Lung (tissue), 17 donors: ENCODE measurements at places on chromosomes 6 and 20.
A peak's percentile ranks its signal among the peaks of the same experiment; 100 is the strongest.

- no peak overlapping the region for H3K4me3 ChIP-seq
- H3K36me3 ChIP-seq, result no peaks in the 10 kb centered on the region
- DNase-seq, result no peak
- peaks cover 5% of the 10 kb centered on the region for H3K4me1 ChIP-seq
- H3K27ac ChIP-seq, result no peak overlapping the region
Observed at GRCh38 chr6:22929311-22929985, 360.1 kb downstream of the HDGFL1 start.

DNA sequence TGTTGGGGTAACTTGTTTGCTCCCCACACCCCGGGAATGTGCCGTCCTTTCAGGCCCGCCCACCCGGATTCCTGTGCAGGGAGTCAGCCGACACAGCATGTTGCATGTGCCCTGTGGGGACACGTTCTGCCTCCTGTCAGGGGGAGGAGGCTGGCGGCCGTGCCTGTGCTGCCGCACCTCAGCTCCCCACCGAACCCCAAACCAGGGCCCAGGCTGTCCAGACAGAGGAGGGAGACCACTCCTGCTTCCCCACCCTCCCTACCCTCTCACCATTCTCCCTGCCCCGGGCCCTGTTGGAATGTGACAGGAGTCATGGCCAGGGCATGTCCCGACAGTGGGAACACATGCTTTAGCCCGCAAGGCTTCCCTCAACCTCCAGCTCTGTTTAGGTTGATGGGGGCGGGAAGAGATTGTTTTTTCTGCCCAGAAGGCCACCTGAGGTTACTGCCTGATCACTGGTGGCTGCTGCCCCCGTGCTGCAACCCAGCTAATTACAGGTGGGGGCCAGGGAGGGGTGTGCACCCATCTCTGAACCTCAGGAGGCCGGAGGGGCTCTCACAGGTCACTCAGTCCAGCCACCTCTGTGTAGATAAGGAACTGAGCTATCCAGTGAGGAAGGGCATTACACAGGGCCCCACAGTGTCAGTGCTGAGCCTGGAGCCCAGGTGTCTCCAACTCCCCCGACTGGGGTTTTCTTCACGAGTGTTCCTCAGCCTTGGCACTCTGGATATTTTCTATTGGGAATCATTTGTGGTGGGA lies 13.6 kb downstream of the LRRC73 start:
- H3K4me3 ChIP-seq, result no peak overlapping the region
- H3K36me3 ChIP-seq, result peaks cover 22% of the 10 kb centered on the region
- H3K27me3 ChIP-seq, result no peaks in the 10 kb centered on the region

GRCh38 chr6:148548065-148548748 lies 198.6 kb upstream of the UST start:
- no peak overlapping the region for H3K4me3 ChIP-seq
- H3K4me1 ChIP-seq, result peaks cover 17% of the 10 kb centered on the region
- H3K27me3 ChIP-seq, result no peaks in the 10 kb centered on the region
- peaks cover 30% of the 10 kb centered on the region for H3K36me3 ChIP-seq
- peak overlapping the region; percentile 9 for H3K27ac ChIP-seq
- peak; percentile 85 for DNase-seq

DNA sequence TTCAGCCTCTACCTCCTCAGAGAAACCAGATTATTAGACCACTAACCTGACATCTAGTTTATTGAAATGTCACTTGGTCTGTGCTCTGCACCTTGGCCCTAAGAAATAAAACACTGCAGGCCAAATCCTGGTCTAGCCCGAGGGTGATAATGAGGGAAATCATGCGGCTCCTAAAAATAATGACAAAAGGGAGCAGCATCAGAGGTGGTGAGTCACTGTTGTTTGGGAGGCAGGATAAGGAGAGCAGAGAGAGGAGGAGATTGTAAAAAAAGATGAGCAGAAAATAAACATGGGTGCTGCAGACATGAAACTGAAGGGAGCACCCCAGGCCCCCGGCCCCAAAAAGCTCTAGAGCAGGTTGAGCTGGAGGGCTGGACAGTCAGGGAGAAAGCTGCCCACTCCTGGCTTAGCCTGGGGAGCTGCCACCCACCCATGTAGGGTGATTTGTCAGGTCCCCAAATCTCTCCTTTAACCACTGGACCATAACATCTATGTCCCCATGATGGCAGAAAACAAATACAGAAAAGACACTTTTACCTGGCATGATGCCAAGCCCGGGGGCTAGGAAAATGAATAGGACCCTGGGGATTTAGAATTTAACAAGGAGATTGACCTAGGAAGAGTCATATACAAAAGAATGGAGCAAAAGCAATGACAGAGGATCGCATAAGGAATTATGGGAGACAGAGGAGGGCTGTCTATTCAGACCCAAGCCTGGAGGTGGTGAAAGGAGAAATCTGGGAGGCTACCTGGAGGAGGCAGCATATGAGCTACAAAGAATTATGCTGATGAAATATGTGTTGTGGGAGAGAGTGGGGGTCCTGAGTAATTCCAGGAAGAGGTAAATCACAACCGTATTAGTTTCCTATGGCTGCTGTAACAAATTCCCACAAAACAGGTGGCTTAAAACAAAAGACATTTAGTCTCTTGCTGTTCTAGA lies 103.7 kb downstream of the SNAP25 start:
- no peaks in the 10 kb centered on the region for H3K27me3 ChIP-seq
- no peak overlapping the region for H3K27ac ChIP-seq

- no peaks in the 10 kb centered on the region for H3K27me3 ChIP-seq
- DNase-seq, result peak; percentile 64
- no peak overlapping the region for H3K4me3 ChIP-seq
Observed at GRCh38 chr6:75546381-75546780, 52.8 kb upstream of the FILIP1 start.

DNA sequence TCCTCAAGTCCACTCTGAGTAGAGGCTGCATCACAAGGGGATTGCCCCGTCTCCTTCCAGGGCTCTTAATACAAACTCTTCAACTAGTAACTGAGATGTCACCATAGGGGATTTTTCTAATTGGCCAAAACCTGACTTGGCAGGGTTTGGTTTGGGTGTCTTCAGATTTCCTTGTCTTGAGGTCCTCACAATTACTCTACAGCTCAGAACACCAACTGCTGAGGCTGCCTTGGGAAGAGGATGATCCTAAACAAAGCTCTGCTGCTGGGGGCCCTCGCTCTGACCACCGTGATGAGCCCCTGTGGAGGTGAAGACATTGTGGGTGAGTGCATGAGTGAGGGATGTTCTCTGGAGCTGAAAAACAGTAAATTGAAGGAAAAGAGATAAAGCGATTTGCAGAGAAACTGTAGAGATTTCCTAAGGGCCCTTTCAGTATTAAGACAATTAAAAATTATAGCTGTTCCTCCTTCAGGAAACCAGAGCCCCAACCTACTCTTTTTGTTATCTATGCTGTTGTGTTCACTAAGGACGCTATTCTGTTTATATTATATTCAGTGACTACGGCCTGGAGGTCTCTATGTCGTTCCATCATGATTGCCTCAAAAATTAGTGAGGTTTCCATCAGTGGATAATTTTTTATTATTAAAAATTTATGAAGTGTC lies at the start of gene HLA-DQA1:
TSS of gene HLA-DQA1 (plus strand) at position 188 of the 662 bp plus-strand sequence. CDS start at position 241, 53 bp downstream.
- H3K27ac ChIP-seq, result peak within 1 kb of the TSS; percentile 86
- no peak for DNase-seq
- H3K36me3 ChIP-seq, result no peaks in the 10 kb centered on the region
- H3K27me3 ChIP-seq, result no peaks in the 10 kb centered on the region
- no peaks in the 10 kb centered on the region for H3K4me1 ChIP-seq

GRCh38 chr6:56757588-56757984 lies 114.9 kb upstream of the DST start:
- no peak overlapping the region for H3K4me3 ChIP-seq
- no peaks in the 10 kb centered on the region for H3K36me3 ChIP-seq
- peaks cover 36% of the 10 kb centered on the region for H3K4me1 ChIP-seq
- no peaks in the 10 kb centered on the region for H3K27me3 ChIP-seq
- no peak for DNase-seq

GRCh38 chr6:149454346-149454848 lies 30.4 kb downstream of the ZC3H12D start:
- no peaks in the 10 kb centered on the region for H3K36me3 ChIP-seq
- peak; percentile 91 for DNase-seq
- no peaks in the 10 kb centered on the region for H3K27me3 ChIP-seq
- H3K4me3 ChIP-seq, result no peak overlapping the region
- H3K27ac ChIP-seq, result peak overlapping the region; percentile 82

DNA sequence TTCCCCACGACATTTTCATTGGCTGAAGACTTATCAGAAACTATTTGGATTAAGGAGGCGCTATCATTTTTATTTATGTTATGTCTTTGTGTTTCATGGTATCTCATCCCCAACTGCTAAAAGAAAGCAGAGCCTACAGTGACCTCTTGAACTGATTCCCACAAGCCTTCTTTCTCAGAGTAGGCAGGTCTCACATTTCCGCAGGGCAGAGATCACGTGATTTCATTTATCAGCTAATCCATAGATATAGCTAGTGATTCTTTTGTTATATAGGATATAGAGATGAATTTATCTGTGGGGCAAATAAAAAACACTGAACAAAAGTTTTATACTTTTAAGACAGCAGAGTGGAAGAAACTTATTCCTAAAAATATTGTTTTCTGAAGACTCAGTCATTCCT lies 25.0 kb upstream of the POPDC3 start:
- no peak overlapping the region for H3K4me3 ChIP-seq
- no peak for DNase-seq
- no peak overlapping the region for H3K27ac ChIP-seq
- no peaks in the 10 kb centered on the region for H3K27me3 ChIP-seq

DNA sequence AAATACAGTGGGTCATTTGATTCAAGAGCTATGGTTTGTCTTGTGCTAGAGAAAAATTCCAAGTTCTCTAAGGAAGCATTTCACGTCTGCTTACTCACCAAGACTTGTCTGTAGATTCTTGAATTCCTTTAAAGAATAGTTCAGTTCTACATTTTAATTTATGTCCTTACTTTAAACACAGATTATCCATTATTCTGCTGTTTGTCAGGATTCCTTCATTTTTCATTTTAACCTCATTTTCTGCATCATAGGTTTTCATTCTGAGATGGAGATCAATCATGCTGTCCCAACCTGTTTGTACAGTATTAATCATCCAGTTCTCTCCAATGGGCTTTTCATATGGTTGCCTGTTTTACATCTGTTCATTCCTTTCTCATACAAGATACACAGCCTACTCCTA lies 24.5 kb upstream of the POPDC3 start:
- H3K27me3 ChIP-seq, result no peaks in the 10 kb centered on the region
- H3K4me1 ChIP-seq, result peaks cover 3% of the 10 kb centered on the region
- no peaks in the 10 kb centered on the region for H3K36me3 ChIP-seq
- no peak overlapping the region for H3K4me3 ChIP-seq

GRCh38 chr6:163815796-163816195 lies 401.3 kb downstream of the QKI start:
- no peak for DNase-seq
- no peak overlapping the region for H3K4me3 ChIP-seq
- H3K27ac ChIP-seq, result no peak overlapping the region
- no peaks in the 10 kb centered on the region for H3K36me3 ChIP-seq
- no peaks in the 10 kb centered on the region for H3K27me3 ChIP-seq
- no peaks in the 10 kb centered on the region for H3K4me1 ChIP-seq

- H3K4me3 ChIP-seq, result no peak overlapping the region
- H3K4me1 ChIP-seq, result peaks cover 4% of the 10 kb centered on the region
- no peaks in the 10 kb centered on the region for H3K27me3 ChIP-seq
- no peak for DNase-seq
- no peak overlapping the region for H3K27ac ChIP-seq
Observed at GRCh38 chr6:126063512-126064146, 77.3 kb downstream of the TRMT11 start.

DNA sequence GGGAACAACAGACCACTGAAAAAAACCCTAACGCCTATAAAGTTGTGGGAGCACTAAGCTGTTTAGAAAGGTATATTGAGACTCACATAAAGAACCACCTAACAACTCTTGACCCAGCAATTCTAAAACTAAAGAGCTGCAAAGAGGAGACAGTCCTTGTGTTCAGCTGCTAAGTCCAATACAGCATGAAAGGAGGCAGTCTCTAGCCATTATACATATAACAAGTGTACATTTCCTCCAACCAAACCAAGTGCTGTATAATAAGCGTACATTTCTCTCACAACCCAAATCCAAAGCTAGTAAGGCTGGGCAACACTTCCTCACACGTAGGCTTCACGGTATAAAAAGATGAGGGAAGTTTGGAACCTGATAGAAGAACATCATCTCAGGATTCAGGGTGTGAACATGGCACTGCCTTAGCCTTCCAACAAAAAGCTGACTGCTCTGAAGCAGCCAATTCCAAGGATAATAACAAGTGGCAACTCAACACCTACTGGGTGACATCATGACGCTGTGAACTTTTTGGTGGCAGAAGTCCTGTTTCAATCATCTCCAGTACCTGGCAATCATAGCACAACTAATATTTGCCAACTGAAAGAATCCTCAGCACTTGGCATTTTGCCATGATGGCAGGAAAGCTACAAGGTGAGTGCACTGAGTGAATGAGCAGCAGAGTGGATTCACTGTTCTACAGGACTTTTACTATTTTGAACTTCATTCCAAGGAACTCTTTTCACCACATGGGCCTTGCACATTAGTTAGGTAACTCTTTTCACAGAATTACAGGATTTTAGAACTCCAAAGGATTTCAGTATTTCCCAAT lies 16.6 kb downstream of the TBC1D20 start:
- H3K27ac ChIP-seq, result peak overlapping the region; percentile 23
- no peaks in the 10 kb centered on the region for H3K27me3 ChIP-seq
- peak; percentile 48 for DNase-seq
- no peak overlapping the region for H3K4me3 ChIP-seq
- peaks cover 1% of the 10 kb centered on the region for H3K4me1 ChIP-seq
- H3K36me3 ChIP-seq, result peaks cover 17% of the 10 kb centered on the region

DNA sequence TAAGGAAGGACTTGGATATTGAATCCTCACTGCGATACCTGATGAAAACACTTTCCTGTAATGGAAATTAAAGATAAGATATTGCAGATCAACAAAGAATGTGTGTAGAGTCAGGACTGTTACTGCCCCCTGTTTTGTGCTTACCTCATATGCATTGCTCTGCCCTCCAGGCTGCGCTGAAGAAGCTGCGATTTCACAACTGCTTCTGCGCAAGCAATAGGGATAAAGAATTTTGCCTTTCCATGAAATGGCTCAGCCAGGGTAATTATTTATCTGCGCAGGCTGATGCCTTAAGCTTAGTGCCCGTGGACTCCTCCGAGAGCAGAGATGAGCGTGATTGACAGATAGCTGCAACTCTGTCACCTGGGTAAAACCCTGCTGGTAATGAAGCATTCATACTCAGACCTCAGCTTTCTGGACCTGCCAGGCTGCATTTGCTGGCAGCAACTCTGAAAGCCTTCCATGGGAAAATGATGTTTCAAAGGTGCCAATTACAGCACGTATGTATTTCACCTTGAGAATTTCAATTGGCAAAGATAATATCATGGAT lies 370.6 kb downstream of the SAMD5 start:
- DNase-seq, result no peak
- H3K27me3 ChIP-seq, result no peaks in the 10 kb centered on the region
- no peaks in the 10 kb centered on the region for H3K4me1 ChIP-seq
- no peaks in the 10 kb centered on the region for H3K36me3 ChIP-seq
- H3K4me3 ChIP-seq, result no peak overlapping the region

DNA sequence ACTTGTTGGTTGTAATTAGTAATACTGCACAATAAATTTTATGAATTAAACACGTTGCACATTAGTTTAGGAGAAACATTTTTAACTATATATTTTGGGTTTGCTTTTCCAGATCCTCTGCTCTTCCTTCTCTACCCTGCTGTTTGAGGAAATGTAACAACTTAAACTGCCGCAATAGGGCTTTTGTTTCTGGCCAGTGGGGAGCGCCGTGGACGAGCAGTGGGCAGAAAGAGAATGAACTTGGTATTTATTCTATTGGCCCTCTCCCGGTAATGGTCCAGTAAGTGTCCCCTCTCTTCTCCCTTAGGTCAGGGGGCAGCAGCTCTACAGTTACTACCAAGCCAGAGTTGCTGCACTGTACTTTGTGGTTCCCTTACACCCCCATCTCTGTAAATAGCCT lies 35.2 kb upstream of the EPHA7 start:
- H3K27me3 ChIP-seq, result no peaks in the 10 kb centered on the region
- no peaks in the 10 kb centered on the region for H3K36me3 ChIP-seq
- no peak overlapping the region for H3K4me3 ChIP-seq
